ENCODE measurements at places on chromosomes 12 and 14.

DNA sequence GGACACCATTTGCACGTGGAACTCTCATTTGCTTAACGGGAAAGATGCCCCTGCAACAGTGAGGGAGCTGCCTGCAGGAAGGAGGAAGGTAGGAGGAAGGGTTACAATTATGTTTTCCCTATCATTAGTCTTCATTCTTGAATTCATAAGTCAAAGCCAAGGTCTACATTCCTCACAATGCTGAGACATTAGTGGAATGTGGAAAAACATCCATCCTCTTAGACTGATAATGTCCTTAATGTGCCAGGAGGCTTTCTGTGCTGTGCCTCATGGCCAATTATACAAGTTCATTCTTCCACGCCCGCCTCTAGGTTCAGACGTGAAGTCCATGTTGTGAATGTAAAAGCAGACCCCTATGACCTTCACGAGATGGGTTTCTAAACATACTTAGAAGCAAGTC lies 1212.4 kb upstream of the TMEM132C start:
- DNase-seq = no peak

DNA sequence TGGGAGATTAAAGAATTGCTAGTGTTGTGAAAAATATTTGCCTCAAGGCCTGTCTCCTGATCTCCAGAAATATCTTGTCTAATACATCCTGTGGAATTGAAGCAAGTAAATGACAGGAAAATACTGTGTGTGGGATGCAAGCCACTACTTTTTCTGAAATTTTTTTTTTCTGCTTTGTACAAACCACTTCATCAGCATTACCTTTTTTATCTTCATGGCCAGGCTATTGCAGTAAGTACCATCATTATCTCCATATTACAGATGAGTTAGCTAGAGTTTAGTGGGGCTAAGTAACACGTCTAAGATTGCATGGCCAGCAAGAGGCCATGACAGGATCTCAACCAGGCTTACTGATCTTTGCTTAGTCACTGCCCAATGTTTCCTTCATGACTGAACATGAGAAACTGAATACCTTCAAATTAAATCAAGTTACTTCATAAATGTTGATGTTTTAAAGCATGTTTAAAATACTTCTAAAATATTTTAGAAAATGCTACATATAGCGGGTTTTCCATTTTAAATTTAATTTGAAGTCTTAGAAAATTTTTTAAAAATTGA lies 273.7 kb downstream of the SLC6A15 start:
- no peak for DNase-seq

DNA sequence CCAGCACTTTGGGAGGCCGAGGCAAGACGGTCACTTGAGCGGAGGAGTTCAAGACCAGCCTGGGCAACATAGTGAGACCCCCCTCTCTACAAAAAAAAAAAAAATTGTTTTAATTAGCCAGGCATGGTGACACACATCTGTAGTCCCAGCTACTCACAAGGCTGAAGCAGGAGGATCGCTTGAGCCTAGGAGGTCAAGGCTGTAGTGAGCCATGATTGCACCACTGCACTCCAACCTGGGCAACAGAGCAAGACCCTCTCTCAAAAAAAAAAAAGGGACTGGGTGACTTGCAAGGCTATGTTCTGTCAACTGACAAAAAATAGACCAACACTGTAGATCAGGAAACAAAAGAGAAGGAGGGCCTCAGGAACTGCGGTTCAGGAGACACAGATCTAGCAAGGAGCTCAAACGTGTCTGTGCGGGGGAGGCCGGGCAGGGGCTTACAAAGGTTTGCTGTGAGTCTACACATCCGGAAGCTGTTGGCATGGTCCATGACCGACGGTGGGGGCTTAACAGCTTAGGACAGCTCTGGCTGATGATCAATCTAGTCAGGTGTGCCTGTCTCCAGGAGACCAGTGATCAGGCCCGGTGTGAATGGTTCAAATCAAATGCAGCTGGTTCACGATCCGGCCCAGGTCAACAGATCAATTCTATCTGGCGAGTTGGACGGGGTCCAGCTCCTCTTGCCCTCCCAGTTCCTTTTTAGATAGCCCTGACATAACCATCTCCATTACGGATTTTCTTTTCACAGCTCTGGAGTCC lies 31.7 kb upstream of the INF2 start:
- DNase-seq = no peak

- no peak for DNase-seq
These were observed 22.7 kb downstream of the YY1 start for GRCh38 chr14:100261621-100262020.

DNA sequence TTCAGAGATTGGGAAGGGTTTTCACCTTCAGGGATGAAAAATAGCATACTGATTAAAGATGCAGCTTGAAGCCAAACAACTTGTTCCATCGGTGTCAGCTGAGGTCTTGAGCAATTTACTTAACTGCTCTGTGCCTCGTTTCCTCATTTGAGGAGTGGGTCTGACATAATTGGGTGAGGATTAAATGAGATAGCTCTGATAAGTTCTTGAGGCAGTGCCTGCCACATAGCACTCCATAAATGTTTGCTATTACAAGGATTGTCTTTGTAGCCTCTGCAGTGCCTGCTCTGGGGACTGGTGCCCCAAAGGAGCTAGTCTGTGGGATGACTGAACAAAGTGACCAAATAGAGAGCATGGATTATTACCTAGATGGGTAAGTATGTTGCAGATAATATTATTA lies 50.6 kb downstream of the ATP23 start:
- DNase-seq = no peak

- DNase-seq = no peak
These were observed 28.8 kb downstream of the CCDC92 start for GRCh38 chr12:123943816-123944215.

GRCh38 chr12:127239781-127240180 lies 1027.2 kb upstream of the TMEM132C start:
- no peak for DNase-seq

DNA sequence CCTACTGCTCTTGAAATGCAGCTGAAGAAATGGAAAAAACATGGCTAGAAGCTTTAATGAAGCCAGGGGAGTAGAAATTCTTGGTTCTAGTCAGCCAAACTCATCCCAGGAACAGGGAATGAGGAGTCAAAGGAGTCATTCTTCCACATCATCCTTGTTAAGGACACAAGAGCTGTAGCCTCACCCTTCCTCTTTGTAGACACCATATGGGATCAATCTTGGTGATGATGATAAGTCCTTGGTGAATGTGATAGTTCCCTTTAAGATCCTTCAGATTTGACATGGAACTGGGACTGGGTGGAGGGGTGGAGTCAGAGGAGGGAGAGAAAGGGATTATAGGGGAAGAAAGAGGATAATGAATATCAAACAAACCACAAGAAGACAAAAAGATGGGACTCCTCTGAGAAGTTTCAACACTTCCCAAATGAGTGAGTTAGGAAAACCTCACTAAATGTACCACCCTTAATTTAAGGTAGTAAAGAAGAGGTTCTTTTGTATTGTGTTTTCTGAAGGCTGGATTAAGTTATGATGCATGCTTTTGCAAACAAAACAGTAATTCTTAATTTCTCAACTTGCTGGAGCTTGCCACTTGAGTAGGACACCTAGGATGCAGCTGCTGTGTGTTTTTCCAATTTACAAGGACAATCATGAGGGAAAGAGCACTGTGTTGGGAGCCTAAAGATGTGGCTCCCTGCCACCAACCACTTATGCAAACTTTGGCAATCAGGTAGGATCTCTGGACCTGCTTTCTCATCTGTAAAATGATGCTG lies 104.0 kb downstream of the WIF1 start:
- no peak for DNase-seq
